ENCODE measurements at places on chromosomes 5 and 9. TPM values are rescaled to one million over a fixed set of nuclear protein-coding genes. Genes with fewer than 3 reads are reported as not detected.
A peak's percentile ranks its signal among the peaks of the same experiment; 100 is the strongest.

- H3K27me3 ChIP-seq = no peaks in the 10 kb centered on the region
- H3K36me3 ChIP-seq = peaks cover 44% of the 10 kb centered on the region
- no peaks in the 10 kb centered on the region for H3K4me1 ChIP-seq
- no peak overlapping the region for H3K4me3 ChIP-seq
- no peak overlapping the region for H3K27ac ChIP-seq
- DNase-seq = no peak
Observed at GRCh38 chr9:75064307-75065025, 23.5 kb downstream of the NMRK1 start.

- DNase-seq = no peak
- H3K4me3 ChIP-seq = no peak overlapping the region
- no peaks in the 10 kb centered on the region for H3K4me1 ChIP-seq
- peaks cover 31% of the 10 kb centered on the region for H3K36me3 ChIP-seq
- no peaks in the 10 kb centered on the region for H3K27me3 ChIP-seq
Observed at GRCh38 chr5:72326306-72326649, 6.1 kb downstream of the PTCD2 start.

- H3K27me3 ChIP-seq = no peaks in the 10 kb centered on the region
- no peak overlapping the region for H3K27ac ChIP-seq
- no peak overlapping the region for H3K4me3 ChIP-seq
- no peaks in the 10 kb centered on the region for H3K36me3 ChIP-seq
- no peaks in the 10 kb centered on the region for H3K4me1 ChIP-seq
Observed at GRCh38 chr5:101955891-101956290, 340.2 kb downstream of the SLCO4C1 start.

GRCh38 chr9:71692337-71692736, 76.0 kb downstream of the CEMIP2 start:
- H3K36me3 ChIP-seq = peaks cover 43% of the 10 kb centered on the region
- no peaks in the 10 kb centered on the region for H3K27me3 ChIP-seq
- no peak for DNase-seq
- H3K27ac ChIP-seq = no peak overlapping the region
- H3K4me3 ChIP-seq = no peak overlapping the region

DNA sequence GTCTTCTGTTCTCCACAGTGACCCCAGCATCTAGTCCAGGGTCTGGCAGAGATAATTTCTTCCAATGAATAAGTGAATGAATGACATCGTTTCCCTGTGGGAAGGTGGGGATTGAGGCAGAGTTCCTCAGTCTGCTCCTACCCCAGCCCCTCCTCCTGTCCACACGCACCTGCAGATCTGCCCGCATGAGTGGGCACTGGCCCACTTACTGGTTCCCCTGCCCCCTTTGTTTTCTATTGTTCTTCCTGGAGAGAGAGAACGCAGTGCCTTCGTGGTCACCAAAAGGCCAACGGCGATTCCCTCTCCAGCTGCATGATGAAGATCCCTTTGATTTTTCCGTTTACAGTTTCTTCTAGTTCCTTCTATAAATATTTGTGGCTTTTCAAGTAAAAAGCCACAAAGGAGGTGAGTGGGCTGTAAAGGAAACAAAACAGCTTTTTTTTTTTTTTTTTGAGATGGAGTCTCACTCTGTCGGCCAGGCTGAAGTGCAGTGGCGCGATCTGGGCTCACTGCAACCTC, 5.8 kb upstream of the FPGS start:
- H3K27me3 ChIP-seq = no peaks in the 10 kb centered on the region
- H3K4me3 ChIP-seq = no peak overlapping the region
- peaks cover 5% of the 10 kb centered on the region for H3K36me3 ChIP-seq
- H3K4me1 ChIP-seq = peaks cover 29% of the 10 kb centered on the region

- no peak for DNase-seq
- no peak overlapping the region for H3K4me3 ChIP-seq
- no peak overlapping the region for H3K27ac ChIP-seq
- H3K4me1 ChIP-seq = no peaks in the 10 kb centered on the region
- no peaks in the 10 kb centered on the region for H3K27me3 ChIP-seq
Observed at GRCh38 chr5:109479260-109479860, 69.6 kb upstream of the PJA2 start.

C8G gene
- total RNA-seq = 3.9 TPM

MYMK gene
- not detected for total RNA-seq

AK3 gene
- 18.6 TPM for total RNA-seq

ACSL6 gene
- 2.2 TPM for total RNA-seq

DNA sequence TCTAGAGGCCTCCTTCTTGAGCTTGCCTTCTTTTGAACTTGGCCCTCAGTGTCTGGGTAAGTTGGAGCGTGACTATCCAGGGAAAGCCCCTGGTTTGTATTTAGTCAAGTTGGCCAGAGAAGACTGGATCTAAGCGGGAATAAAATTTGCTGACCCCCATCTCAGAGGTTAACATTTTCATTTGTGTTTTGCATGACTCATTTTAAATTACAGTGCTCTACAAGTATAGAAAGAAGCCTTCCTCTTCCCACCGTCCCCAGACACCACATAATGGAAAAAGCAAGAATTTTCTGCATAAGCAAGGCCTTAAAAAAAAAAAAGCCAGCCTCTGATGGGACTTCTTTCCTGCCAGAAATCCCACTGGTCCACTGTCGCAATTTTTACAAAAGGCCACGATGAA, 27.2 kb downstream of the PIK3R1 start:
- no peak overlapping the region for H3K27ac ChIP-seq
- peaks cover 36% of the 10 kb centered on the region for H3K4me1 ChIP-seq
- H3K4me3 ChIP-seq = no peak overlapping the region
- no peak for DNase-seq
- H3K36me3 ChIP-seq = no peaks in the 10 kb centered on the region

DNA sequence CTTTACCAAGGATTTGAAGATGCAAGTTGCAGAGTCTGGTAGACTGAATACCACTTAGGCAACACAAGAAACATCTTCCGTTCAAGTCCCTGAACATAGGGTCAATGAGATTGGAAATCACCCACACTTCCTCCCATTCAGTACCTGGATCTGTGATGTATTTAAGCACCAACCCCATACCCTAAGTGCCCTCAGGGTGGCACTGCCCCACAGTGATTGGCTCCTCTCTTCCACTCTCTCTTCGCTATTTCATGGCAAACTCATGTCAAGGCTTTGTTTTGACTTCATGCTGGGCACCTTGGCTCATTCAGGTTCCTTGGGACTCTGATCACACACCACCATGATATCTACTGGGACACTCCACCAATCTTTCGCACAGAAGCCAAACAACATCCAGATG, 53.7 kb downstream of the GGTA1 start:
- DNase-seq = peak; percentile 4
- no peaks in the 10 kb centered on the region for H3K36me3 ChIP-seq
- no peak overlapping the region for H3K4me3 ChIP-seq
- no peaks in the 10 kb centered on the region for H3K4me1 ChIP-seq

PCDHB3 gene
- not detected for total RNA-seq
